Type B pancreatic cell (in vitro differentiated cells): ENCODE measurements at places on chromosomes 7 and 10. TPM values are rescaled to one million over a fixed set of nuclear protein-coding genes. Genes with fewer than 3 reads are reported as not detected.

DNA sequence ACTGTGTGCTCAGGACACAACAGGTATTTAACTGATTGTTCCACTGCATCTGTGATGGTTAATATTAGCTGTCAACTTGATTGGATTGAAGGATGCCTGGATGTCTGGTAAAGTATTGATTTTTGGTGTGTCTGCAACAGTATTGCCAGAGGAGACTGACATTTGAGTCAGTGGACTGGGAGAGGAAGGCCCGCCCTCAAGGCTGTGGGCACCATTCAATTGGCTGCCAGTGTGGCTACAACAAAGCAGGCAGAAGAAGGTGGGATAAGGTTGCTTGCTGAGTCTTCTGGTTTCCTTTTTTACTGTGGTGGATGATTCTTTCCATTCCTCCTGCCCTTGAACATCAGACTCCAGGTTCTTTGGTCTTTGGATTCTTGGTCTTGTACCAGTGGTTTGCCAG is 137.1 kb upstream of the FAM13C start:
- H3K4me3 ChIP-seq = no peak overlapping the region
- H3K27me3 ChIP-seq = no peaks in the 10 kb centered on the region
- no peak overlapping the region for H3K27ac ChIP-seq
- no peak for DNase-seq
- H3K4me1 ChIP-seq = no peaks in the 10 kb centered on the region

DNA sequence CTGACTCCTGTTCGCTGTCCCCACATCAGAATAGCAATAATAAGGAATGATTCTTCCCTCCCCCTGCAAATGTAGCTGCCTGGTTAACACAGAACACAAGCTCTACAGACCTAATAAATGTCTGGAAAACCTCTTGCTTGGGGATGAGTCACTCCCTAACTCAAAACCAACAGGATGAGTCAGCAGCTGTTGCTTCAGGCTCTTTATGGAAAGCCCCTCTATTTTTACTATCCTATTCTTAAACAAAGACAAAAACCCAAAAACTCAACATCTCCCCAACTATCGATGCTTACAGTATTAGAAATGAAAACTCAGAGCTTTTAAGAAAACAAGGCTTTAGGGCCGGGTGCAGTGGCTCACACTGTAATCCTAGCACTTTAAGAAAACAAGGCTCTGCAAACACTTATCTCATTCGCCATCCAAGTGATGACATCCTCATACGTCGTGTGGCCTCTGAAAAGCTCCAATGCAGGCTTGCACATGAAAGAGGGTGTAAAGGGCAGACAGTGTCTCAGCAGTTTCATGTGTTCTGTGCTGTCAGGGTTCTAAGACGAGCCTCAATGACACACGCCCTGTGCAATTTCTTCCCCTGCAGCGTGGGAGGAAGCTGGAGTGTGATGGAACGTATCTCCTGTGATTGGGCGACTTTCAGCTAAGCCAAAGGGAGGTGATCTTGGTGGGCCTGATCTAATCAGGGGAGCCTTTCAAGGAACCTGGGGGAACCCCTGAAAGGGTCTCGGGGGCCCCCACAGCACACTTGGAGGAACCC is 70.1 kb downstream of the AMZ1 start:
- no peaks in the 10 kb centered on the region for H3K27me3 ChIP-seq
- peaks cover 33% of the 10 kb centered on the region for H3K4me1 ChIP-seq

GRCh38 chr7:20299647-20300312 is 30.9 kb upstream of the ITGB8 start:
- H3K27me3 ChIP-seq = no peaks in the 10 kb centered on the region
- no peaks in the 10 kb centered on the region for H3K36me3 ChIP-seq
- H3K4me1 ChIP-seq = peaks cover 4% of the 10 kb centered on the region
- H3K27ac ChIP-seq = no peak overlapping the region

DNA sequence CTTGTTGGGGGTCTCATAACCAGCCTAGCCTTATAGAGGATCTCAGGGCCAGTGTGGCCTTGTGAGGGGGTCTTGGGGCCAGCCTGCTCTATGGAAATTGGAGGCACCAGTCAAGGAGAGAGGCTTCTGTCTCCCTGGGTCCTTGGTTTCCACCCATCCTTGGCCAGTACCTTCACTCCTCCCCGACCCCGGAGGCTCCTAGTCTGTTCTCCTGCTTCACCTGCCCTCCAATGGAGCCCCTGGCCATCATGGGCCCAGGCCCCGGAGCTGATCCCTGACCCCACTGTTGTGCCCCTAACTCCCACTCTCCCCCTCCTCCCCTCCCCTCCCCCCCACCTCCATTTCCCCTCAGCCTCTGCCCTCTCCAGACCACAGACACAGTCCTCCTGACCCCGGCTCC is 29.7 kb downstream of the RASGEF1A start:
- DNase-seq = peak; percentile 40
- no peaks in the 10 kb centered on the region for H3K36me3 ChIP-seq
- no peaks in the 10 kb centered on the region for H3K4me1 ChIP-seq
- no peak overlapping the region for H3K27ac ChIP-seq
- H3K4me3 ChIP-seq = no peak overlapping the region

Gene NHLRC2
- 25.4 and 42.2 TPM in 2 replicates for total RNA-seq

Gene SLC29A4
- total RNA-seq = 76.1 and 79.6 TPM in 2 replicates

Gene GTPBP10
- 22.7 and 22.9 TPM in 2 replicates for total RNA-seq
